ENCODE measurements at places on chromosomes 7 and 10.

DNA sequence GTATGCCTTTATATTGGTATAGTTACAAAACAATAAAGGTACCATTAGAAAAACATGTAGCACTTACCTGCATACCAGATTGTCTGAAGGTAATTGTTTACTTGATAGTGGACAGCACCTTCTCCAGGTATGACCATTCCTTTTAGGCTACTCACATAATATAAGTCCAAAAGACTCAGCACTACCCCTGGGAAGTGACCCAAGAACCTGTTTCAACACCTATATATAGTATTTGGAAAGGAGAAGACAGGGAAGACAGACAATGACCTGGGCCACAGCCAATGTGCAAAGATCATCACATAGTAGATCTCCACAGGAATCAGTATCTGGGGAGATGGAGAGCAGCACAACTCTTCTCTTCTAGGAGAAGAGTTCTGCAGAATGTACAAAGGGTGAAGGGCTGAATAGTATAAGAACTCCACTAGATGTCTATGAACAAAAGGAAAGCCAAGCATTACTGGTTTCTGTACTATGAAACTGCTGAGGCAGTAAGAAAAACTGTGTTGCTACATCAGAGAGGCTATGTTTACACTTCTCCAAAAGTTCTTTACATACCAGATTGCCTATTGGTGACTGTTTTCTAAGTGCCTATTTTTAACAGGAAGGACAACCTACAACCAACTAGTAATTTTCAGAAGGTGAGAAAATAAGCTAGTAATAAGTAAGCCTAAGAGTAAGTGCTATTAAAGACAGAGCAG is 159.2 kb downstream of the BTAF1 start:
- no peak for DNase-seq

- peak; percentile 27 for DNase-seq
Measured at GRCh38 chr10:47026301-47027107, 115.3 kb downstream of the PTPN20 start.

GRCh38 chr7:147060070-147060469 is 943.5 kb downstream of the CNTNAP2 start:
- no peak for DNase-seq

DNA sequence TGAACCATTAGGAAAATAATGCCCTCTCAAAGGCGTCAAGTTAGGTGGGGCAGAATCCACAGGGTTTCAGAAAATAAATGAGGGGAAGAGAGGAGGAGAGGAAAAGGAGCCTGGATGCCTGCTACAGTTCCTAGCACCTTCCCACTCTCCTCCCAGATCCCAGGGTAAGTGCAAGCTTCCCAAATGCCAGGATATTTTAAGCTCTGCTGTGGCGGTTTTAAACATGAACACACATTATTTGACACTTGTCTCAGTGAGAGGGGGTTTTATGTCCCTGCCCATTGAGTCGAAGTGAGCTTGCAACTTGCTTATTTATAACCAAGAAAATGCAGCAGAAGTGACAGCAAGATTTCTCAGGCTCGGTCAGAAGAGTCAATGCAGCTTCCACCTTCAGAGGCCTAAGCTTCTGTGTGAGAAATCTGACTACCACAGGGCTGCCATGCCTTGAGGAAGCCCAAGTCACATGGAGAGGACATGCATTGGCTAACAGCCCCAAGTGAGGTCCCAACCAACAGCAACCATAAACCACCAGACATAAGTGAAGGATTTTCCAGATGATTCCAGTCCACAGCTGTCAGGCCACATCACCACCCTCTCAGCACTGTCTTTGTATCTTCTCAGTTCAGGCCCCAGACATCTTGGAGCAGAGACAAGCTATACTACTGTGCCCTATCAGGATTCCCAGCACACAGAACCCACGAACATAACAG is 17.9 kb upstream of the BMPER start:
- no peak for DNase-seq

GRCh38 chr10:124545351-124546054 is 83.9 kb downstream of the LHPP start:
- DNase-seq: no peak

GRCh38 chr7:1330801-1331425 is 98.2 kb downstream of the UNCX start:
- no peak for DNase-seq

DNA sequence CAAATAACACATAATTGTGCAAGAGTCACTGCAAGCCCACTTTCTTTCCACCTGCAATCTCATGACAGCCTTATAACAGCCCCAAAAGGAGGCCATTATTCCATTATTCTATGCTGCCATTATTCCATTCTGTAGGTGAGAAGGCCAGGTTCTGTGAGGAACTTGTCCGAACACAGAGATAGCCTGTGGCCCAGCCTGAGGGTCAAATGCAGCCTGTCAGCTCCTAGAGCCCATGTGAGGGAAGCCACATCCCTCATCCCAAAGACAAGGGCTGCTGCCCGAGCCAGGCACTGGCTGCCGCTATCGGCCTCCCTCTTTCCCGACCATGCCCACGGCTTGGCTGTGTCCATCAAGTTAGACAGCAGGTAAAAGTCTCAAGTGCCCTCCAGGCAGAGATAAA is 24.1 kb upstream of the C10orf71 start:
- DNase-seq: no peak

DNA sequence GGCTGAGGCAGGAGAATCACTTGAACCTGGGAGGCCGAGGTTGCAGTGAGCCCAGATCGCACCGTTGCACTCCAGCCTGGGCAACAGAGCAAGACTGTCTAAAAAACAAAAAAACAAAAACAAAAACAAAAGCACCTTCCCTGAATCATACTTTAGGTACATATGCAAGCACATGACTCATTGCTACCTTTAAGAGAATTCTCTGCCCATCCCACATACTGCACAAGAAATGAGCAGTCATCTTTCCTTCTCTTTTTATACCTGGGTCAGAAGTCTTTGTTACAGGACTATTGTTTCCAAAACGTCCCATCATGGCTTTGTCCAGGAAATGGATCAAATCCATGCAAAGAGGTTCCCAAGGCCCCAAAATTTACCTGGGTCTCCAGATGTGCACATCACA is 21.5 kb upstream of the AKR1B10 start:
- no peak for DNase-seq

- DNase-seq: no peak
Measured at GRCh38 chr10:14995964-14996565, 36.9 kb downstream of the MEIG1 start.

DNA sequence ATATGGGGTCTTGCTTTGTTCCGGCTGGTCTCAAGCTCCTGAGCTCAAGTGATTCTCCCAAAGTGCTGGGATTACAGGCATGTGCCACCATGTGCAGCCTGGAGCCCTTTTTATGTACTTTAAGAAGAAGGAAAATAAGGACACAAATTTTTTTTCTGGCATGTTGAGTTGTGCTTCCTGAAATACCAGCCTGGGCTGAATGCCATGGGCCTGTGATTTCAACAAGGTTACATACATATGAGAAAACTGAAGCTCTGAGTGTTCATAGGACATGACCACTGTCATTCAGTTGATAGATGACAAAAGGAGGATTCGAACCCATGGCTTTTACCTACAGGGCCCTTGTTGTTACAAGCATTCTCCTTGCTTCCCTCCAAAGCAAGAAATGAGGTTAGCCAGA is 36.1 kb downstream of the ST8SIA6 start:
- DNase-seq: no peak

DNA sequence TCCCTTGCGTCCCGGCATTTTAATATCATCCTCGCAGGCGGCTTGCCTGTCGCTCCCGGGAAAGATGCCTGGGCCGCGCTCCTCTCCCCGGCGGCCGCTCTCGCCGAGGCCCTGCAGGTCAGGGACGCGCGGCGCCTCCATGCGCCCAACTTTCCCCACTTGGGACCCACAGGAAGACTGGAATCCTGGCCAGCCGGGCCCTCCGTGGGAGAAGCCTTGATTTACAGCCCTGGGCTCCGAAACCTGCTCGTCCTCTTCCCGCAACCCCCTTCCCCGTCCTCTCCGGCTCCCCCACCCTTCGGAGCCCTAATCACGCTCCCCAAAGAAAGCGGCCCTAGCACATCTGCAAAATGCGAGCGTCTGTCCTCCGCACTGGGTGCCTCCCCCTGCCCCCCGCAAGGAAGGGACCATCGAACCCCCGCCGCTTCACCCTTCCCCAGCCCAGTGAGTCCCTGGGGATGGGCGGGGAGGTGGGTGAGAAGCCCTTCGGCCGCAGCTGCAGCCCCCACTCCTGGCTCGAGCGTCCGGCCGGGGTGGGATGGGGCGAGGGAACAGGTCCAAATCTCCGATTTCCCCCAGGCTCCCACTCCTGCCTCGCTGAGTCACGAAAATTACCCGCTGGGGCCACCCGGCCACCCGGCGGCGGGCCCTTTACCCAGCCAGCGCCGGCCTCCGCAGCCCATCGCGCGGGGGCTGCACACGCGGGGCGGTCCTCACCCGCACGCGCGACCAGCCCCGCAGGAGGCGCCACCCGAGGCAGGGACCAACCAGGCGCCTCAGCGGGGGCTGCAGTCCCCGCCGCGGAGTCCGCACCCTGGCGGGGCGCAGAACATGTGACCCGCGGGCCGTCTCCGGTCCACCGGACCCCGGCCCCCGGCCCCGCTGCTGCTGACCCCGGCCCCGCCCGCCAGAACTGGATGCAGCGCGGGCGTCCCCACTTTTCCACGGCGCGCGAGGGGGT is 695 bp downstream of the HSPA12A start:
- peak; percentile 28 for DNase-seq

DNA sequence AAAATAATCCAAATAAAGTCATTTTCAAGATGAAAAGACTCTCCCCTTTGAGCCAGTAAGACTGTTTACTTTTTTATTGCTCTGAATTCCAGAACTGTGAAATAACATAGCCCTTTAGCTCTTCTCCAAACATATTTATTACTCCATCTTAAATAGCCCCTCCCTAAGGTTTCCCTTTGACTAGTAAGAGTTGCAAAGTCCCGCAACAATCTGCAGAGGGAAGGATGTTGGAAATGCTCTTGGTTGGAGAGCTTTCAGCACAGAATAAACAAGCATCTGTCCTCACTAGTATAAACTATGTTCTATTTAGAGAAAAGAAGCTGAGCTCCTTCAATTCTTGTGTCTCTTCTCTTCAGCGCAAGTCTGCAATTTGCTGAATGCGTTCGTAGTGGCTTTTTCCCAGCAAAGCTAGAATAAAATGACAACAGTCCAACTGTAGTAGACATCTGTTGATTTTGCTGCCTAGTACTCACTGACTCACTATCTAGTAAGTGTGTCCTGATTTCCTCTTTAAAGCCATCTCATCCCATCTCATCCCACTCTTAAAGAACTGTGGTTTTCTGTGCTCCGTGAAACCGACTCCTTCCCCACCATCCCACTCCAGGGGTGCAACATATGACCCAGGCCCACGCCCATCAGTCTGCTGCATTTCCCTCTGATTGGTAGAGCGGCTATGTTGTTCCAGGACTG is 104.0 kb downstream of the FAM107B start:
- peak; percentile 60 for DNase-seq

DNA sequence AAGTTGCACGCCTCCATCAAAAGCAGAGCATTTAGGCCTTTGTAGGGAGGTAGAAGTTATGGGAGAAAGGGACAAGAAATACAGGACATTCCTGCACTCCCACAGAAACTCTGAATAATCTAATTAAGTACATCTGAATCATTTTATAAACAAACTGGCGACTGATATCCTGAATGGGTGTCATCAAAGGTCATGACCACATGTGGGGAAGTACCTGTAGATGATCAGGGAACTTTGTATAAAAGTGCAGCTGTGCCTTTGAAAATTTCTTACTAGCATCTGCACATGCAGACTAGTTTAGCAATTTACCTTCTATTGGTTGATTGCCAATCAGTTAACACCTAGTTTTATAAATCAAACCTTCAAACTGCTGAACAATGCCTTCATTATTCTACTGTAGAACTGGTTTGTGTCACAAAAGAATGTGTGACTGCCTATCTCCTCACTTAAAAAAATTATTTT is 17.1 kb downstream of the STEAP4 start:
- no peak for DNase-seq

DNA sequence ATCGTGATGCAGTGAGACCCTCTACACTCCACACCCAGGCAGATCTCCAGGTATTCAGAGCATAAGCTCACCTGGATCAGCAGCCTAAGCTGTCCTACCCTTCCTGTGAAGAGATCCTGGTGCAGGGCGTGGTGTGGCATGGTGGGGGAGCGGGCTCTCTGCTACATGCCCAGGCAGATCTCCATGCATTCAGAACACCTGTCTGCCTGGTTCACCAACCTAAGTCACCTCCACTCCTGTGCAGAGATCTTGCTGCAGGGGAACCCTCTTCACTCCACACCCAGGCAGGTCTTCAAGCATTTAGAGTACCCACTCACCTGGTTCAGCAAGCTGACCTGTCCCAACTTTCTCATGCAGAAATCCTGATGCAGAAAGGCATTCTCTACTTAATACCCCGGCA is 394.4 kb upstream of the SEMA3A start:
- DNase-seq: no peak

DNA sequence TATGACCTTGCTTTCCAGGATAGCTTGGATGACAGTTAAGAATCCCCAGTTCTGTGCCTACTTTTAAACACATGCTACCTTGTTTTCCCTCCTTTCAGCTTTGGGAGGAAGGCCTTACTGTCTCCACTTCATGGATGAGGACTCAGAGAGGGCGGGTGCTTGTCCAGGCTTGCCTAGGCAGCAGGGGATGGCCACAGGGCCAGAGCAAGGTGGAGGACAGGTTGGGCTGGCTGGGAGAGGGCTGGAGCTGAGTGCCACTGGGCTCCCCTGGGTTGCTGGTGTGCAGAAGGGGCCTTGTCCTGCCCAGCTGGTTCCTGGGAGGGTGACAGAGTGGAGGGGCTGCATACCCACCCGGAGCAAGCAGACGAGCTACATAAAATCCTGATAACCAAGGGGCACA is 117.8 kb downstream of the GRK5 start:
- no peak for DNase-seq

GRCh38 chr7:155852426-155853301 is 40.4 kb upstream of the SHH start:
- DNase-seq: no peak

DNA sequence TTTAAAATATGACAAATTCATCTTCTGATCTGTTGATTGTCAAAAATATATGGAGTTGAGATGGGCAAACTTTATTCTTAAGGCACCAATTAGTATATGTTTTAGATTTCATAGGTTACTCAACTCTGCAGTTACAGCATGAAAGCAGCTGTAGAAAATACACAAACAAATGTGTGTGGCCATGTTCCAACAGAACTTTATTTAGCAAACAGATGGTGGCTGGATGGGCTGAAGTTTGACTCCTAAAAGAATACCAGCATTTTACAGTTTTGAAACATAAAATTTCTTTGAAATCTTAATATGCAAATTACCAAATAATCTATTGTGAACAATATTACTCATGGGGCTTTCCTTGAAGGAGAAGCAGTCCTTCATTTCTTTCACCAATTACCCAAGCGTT is 1206.0 kb upstream of the LRRTM3 start:
- DNase-seq: no peak

- peak; percentile 31 for DNase-seq
Measured at GRCh38 chr10:133391761-133392518, 2.0 kb upstream of the MTG1 start.
